ENCODE measurements at places on chromosomes 4 and X.

GRCh38 chrX:44343412-44344141, at the start of gene EFHC2:
Gene EFHC2 (minus strand): TSS chrX:44343672. CDS start chrX:44343588, 84 bp downstream.
- DNase-seq, result peak; percentile 11

DNA sequence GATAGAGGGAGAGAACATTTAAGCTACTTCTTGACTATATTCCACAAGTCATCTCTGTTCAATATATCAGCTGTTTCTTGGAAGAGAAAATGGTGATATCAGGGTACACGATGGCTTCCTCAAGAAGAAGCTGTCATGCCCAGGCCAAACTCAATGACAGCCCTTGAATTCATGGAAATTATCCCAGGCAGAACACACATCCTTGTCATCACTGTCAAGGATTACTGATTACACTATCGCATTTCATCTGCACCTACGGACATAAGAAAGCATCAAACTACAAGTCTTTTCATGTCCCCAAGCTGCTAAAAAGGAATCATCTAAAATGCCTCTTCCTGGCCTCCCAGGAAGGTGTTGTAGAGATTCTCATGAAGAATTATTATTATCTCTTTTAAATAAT, 165.2 kb upstream of the SLC7A11 start:
- no peak for DNase-seq

DNA sequence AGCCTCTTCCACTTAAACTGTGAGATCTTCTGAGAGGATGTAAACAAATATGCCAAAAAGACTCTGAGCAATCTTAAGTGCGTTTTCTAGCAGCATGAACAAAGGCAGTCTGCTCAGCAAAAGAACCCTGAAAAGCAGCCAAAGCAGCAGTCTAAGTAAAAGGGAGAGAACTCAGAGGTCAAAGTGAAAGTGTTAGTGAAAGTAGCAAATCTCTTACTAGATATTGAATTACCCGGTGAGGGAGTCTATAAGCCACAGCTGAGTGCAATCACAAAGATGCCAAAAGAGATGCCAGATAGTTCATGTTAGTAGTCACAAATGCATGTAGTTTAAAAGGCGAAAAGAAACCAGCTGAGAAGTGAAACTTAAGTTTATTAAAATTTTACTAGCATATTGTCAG, 7.9 kb upstream of the GNRHR start:
- no peak for DNase-seq

GRCh38 chr4:36286481-36286871, 5.1 kb downstream of the DTHD1 start:
- no peak for DNase-seq

DNA sequence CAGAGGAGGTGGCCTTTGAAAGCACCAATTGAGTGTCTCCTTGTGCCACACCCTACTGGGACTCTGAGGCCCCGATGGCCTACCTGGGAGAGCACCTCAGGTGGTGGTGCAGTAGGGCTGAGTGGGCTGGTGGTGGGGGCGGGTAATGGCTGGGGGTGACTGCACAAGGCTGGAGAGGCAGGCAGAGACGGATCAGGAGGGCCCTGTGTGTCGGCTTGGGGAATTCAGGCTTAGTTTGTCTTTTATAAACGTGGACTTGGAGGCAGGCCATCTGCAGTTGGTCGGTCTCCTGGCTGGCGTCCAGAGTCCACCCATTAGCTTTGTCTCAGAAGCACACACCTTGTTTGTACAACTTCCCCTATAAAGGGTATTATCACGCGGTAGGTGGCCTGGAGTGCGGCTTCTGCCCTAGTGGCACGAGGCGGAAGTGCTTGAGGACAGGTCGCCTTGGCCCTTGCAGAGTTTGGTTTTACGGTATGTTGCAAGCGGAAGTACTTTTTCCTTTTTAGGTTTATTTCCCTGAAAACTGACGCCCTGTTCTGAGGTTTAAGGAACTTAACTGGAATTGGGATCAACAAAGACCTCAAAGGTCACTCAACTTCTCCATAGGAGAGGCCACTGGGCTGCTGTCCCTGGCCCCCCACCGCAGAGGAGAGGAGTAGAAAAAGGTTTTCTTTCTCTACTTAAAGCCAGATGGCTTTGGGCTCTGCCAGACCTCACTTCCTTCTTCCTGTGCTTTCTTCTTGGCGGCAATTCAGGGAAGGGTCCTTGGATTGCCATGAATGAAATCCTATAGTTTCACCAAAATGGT, 8.0 kb downstream of the TBC1D14 start:
- DNase-seq, result peak; percentile 43

DNA sequence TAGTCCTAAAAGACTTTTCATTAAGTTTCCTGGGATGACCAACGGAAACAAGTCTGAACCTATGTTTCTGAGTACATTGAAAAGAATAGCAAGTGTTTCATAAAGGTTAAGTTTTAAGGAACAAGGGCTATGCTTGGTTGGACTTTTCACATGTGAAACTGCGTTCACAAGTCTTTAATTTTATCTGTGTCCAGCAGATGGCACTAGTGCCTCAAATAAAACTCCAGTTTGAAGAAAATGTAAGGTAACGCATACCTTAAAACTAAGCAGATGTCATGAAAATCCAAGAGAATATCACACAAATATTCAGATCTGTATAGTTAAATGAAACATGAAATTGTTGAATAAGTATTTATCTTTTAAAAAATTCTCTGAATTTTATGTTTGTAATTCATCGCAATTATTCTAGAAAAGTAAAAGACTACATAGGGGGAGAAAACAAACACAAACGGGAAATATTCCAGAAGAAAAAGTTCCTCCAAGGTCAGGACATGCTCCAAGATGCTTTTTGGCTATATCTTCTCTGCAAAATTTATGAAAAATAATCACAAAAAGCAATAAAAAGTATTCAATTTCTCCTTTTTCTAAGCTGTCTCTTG, 89.6 kb upstream of the MAD2L1 start:
- no peak for DNase-seq

DNA sequence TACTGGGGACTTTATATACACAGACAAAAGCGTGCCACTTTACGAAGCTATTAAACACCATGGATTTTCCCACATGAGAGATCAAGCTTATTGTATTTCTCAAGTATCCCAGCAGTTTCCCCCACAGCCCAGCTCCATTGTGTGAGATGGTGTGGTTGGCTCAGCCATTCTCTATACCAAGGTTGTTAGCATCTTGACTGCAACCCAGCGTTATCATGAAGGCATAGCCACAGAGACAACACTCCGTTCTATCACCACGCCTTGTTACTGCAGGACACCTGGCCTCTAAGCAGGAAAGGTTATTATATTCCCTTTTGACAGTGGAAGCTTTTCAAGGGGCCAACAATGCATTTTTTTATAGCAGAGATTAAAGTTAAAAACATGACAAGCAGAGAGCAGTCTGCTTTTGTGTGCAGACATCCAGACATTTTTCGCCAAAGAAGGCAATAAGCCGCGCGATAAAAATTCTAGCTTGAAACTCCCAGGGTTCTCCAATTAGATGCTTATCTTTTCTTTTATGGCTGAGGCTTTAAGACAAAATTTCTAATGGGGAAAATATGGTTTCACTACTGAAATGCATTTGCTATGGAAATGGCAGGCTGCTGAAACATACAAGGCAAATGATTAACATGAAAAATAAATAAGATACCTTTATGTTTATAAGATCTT, 206.1 kb downstream of the MID1 start:
- no peak for DNase-seq

DNA sequence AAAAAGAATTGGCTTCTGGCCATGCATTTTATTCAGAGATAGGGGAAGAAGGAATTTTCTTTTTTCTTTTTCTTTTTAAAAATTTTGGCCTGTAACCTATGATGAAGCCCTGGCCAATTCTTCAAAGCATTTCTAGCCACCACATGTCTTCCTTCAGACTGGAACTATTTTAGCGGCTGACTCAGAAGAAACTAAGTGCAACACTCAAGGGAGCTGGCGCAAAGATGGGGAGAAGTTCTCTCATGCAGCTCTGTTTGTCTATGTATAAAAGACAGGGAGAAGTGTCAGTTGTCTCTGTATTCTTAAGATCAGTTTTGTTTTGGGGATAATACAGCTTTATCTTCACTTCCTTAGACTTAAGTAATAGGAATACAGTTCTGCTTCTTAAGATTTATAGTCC, 46.1 kb downstream of the MBNL3 start:
- no peak for DNase-seq

DNA sequence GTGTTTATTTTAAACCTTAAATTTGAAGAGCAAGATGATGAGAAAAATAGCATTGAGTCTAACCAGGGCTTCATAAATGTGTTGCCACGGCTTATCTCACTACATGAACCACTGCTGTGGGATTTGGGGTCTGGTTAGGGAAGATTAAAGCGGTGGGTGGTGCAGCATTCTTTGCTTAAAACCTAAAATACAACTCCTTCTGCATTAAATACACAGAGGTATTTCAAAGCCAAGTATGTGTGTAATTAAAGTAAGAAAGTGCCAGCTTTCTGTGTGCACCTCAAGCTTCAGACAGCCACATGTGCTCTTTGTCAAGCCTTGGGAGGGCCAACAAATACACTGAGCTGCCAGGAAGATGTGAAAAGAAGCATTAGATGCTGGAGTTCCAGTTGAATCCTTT, 128.0 kb downstream of the CPE start:
- no peak for DNase-seq

DNA sequence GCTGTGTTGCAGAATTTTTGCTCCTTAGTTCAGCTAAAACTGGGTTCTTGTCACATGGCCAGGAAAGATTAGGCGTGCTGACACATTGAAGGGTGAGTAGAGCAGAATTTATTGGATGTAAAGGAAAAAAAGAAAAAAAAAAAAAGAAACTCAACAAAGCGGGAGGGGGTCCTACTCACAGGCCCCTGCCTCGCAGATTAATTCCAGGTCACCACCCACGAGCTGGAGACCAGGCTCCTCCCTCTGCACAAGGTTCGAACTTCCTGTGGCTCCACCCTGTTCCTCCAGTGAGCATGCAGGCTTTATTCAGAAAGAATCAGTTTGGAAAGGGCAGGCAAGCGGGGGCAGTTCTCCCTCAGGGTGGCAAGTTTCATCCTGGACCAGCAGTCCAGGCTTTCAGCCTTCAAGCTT, 17.1 kb downstream of the MGST2 start:
- DNase-seq, result no peak

DNA sequence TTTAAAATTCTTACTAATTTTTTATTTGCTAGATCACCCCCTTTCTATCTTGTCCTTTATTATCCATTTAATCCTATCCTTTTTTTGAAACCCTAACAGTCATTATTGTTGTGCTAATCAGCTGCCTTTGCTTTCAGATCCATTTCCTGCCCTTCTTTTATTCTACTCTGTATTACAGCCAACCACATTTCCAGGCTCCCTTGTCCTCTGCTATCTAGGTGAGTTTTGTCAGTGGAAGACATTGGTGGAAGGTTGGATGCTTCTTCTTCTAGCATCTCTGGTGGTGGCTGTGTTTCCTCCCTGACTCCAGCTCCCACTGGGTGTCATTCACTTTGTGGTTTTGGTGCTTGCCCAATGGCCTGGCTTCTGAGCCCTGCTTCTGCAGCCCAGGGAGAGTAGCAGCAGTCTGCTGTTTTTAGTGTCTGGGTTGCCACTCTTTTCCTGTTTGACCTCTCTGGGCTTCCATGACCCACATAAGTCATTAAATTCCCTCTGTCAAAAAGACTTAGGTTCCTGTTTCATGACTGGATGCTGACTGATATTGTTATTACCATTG, 225.2 kb upstream of the PGRMC2 start:
- no peak for DNase-seq

DNA sequence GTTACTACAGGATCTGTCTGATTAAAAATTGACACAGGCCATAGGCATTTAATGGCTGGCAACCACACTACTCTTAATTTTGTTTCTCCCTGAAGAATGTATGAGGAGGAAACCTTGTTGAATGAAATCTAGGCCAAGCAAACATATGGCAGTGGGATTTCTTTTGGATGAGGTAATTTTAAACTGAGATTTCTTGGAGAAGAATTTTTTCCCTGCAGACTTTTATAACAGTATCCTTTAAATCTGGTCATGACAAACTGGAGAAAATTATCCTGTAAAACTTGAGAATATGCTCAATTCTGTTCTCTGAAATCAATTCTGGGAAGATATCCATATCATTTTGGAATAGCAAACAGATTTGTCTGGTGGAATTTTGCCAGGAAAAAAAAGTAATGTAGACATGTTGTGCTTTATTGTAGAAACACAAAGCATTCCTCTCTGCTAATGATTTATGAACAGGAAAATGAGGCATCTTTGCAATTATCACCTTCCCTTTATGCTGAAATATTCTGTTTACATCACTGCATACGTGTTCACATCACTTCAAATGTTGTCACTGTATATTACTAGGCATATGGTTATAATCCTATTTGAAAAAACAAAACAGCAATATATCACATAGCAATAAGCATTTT, 108.3 kb upstream of the ARSJ start:
- no peak for DNase-seq

GRCh38 chr4:70488748-70489147, 16.8 kb downstream of the MUC7 start:
- DNase-seq, result no peak

GRCh38 chr4:163077680-163078079, 89.0 kb downstream of the NAF1 start:
- no peak for DNase-seq

- DNase-seq, result no peak
These were observed 634 bp downstream of the APOO start for GRCh38 chrX:23907111-23907497.

GRCh38 chrX:31233941-31234496, 162.2 kb upstream of the FTHL17 start:
- no peak for DNase-seq

- no peak for DNase-seq
These were observed 59.8 kb upstream of the PPP1R2C start for GRCh38 chrX:42837747-42838146.

- DNase-seq, result no peak
These were observed 27.6 kb upstream of the SRD5A3 start for GRCh38 chr4:55318175-55319129.

GRCh38 chr4:112213856-112214255, 17.7 kb upstream of the AP1AR start:
- no peak for DNase-seq

- DNase-seq, result no peak
These were observed 11.0 kb upstream of the DUSP9 start for GRCh38 chrX:153635788-153636668.

DNA sequence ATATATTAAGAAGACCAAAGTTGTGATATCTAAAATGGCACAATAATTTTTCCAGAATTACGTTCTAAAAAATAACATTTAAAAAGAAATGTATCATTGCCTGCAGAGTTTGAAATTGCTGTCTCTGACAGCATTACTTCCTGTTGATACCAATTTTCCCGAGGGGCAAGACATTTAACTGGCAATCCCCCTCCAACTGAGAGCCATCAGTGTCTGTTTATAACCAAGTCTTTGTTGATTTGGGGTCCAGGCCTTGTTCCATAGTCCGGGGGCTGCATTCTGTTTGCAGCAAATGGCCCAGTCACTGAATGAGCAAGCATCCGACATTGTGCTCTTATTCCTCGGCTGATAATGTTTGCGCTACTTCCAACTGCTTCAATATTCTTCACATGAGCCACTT, 231.5 kb downstream of the NAF1 start:
- no peak for DNase-seq
